ENCODE measurements at places on chromosomes 1 and 21.

- no peak for DNase-seq
Measured at GRCh38 chr1:162390396-162391185, 9.1 kb downstream of the C1orf226 start.

DNA sequence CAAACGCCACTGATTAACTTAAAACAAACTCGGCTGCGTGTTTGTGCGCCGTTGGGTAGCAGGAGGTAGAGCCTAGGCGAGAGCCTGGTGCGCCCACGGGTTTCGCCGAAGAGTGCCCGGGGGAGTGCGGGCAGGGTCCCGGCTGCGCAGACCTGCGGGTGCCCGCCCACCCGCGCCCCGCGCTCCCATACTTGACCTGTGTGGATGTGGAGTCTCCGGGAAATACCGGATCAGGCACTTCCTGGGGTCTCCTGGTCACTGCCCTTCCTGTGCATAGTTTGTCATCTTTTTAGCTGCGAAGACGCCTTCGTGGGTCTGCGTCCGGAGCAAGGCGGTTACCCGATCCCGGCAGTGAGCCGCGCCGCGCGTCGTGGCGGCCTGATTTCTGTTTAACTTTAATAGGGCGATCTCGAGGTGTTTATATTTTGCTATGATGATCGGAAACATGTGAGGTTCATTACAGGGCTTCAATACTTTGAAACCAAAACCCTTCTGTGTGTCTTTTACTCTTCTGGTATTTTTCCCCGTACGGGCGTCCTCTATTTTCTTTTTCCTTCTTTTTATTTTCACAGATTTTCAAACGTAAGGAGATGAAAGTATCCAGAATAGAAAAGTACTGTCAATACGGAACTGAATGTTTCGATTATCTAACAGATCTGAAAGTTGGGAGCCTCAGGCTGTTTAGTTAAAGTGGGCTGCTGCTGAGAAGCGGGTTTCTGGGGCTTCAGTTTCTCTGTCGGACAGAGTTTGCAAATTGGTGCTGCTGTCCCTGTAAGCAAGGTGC, 15.2 kb downstream of the NR5A2 start:
- no peak for DNase-seq

DNA sequence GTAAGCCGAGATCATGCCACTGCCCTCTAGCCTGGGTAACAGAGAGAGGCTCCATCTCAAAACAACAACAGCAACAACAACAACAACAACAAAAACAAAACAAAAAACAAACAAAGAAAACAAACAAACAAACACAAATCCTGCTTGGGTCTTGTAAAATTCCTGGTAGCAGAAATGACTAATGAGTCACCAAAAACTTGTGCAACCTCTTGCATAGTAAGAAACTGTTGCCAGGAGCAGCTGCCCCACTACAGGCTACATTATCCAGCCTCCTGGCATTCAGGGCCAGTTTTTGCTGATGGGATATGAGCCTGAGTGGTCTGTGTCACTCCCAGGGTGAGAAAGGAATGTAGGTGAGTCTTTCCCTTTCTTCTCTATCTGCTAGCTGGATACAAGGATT, 245.4 kb downstream of the TNR start:
- DNase-seq, result no peak

DNA sequence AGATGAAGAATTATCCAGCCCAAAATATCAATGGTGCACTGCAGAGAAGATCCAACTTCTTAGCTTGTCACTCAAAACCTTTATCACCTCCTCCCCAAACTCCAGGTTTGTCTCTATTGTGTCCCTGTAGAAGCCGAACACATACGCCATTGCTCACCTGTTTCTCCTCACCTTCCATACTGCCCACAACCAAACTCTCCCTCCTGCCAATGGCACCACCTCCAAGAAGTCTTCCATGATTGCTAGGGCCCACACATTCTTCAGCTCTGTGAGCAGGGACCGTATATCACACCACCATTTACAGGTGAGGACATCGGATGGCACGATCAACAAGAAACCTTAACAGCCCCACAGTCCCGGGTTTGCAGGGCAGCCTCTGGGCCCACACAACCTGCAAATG, 2.2 kb downstream of the LAPTM5 start:
- no peak for DNase-seq

GRCh38 chr21:31660259-31660565, 719 bp downstream of the SOD1 start:
- no peak for DNase-seq

DNA sequence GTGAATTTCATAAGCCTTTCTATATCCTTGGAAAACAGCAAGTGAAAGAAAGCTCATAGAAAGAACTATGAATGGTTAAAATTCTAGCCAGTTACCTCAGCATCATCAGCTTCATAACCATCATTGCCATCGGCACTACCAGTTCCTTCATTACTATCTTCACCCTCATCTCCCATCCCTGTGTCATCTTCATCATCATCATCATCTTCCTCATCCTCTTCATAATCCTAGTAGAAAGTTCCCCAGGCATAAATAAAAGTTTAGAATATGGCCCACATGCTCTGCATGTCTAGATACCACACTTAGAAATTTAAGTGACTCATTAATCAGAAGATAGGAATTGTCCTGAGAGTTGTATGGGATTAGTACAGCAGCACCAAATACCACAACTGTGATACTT, 49.0 kb downstream of the TPR start:
- no peak for DNase-seq

- DNase-seq, result no peak
Measured at GRCh38 chr1:147747966-147748365, 12.4 kb downstream of the GJA5 start.

DNA sequence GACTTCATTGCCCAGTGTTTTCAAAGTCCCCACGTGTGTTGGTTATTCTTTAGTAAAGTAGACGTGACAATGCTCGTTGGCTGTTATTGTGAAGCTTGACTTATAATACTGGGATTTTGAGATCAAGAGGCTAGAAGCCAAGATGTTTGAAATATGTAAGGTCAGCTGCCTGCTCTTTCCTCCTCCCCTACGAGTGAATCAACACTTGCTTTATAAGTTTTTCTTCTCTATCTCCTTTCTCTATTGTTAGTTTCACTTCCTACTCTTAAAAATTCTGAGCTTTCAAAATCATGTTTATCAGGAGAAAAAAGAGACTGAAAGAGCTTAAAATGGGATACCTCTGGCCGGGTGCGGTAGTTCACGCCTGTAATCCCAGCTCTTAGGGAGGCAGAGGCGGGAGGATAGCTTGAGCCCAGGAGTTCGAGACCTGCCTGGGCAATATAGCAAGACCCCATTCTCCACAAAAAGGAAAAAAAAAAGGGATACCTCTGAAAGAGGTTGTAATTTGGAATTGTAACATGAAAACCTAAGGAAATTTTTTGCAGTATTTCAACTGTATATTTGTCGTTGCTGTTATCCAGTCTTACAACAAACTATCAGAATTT, 72.0 kb downstream of the EPB41 start:
- no peak for DNase-seq

GRCh38 chr1:19333587-19334354, 21.6 kb downstream of the SLC66A1 start:
- no peak for DNase-seq

DNA sequence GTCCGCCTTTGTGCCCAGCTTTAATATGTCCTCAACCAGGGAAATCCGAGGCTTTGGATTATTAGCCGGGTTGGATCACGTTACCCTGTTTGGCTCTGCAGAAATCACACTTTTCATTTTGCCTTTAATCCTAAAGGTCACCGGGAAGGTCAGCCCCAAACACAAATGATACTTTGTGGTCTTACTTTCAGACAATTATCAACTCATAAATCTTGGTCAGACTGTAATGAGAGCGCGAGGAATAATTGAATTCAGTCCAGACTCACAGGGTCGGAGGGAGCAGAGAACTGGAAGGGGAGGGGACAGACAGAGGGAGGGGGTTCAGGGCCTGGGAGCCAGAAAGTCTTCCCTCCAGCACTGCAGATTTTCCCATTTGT, 91.7 kb upstream of the NFIA start:
- no peak for DNase-seq

DNA sequence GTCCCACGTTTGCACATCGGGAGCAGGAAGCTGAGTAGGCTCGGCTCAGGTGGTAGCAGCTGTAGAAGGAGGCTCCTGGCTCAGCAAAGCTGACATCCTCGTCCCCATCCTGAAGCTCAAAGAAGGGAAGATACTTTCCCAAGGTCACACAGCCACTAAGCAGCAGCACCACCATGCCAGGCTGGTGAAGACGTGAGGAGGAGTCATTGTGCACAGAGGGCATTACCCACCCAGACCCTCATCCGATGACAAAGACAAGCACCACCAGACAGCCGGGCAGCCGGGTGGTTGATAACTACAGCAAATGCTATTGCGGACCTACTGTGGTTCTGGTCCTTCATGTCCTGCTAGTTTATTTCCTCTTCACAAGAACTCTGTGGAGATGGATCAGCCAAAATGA, 186.9 kb downstream of the MATN1 start:
- no peak for DNase-seq

DNA sequence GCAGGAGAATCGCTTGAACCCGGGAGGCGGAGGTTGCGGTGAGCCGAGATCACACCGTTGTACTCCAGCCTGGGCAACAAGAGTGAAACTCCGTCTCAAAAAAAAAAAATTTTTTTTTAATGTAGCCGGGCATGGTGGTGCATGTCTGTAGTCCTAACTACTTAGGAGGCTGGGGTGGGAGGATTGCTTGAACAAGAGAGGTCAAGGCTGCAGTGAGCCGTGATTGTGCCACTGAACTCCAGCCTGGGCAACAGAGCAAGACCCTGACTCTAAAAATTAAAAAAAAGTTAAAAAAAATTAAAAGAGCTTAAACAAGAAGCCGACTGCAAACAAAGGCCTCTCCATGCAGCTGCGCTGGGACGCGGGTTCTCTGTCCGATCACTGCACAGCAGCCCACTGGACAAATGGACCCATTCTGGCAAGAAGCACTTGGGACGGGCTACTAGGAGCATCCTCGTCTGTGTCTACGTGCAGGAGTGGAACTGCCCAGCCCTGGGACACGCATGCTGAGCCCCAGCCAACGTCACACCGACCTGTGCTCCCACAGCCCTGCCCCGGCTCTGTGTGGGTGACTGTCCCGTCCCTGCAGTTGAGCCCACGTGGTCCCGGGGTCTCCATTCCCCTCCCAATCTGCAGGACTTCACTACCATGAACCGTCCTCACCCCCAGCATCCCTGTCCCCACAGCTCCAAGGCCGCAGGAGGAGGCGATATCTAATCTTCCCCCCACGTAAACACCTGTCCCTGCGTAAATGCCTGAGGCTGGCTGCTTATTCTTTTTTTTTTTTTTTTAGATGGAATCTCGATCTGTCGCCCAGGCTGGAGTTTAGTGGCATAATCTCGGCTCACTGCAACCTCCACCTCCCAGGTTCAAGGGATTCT, 12.3 kb downstream of the SLC35E2B start:
- no peak for DNase-seq

DNA sequence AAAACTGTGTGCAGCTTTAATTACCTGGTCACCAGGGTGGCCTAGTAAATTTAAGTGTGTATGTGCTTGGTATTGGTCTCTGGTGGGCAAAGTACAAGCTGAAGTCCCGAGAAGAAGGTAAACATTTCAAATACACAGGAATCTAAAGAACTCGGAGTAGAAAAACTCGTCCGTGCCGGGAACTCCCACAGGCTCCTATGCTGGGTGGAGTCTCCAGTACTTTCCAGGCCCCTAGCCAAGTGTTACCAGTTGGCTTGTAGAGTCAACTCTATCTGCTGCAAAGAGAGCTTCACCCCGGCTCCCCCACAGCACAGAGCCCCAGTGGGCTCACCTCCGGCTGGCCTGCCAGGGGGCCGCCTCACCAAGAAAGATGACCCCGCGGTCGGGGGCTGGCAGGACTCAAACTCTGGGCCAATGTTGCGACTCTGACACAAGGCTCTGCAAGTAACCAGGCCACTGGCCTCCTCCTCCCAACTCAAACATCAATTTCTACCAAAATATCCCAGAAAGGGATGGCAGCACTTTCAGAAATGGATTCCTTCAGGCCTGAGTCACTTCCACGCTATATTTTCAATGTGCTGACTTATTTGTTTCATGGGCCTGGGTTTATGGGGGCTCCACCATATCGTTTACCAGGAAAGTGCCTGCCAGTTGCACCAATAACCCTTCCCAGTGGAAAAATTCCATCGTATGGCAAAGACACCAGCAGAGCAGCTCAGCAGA, 73.9 kb downstream of the SLC66A1 start:
- DNase-seq, result no peak

DNA sequence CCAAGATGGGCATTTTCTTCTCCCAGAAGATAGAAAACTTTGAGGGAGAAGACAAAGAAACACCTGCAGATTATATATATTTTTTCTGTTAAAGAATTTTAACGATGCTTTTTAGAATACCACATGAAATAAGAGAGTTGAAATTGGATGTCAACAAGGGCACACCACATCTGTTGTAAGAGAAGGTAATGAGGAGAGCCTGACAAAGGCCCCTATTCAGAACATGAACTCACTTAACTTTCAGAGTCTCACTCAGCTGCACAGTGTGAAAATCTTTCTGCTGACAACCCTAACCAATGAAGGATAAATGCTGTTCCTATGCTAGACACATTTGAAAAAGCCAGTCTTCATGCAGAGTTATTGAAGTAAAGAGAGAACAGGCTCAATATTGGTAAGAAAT, 7.3 kb downstream of the KRTAP22-2 start:
- no peak for DNase-seq

All from stimulated activated CD8-positive, alpha-beta memory T cell treated with anti-CD3 and anti-CD28 coated beads, Interleukin-15, amount 100 ng/mL, for 1 hour (primary cell).